ENCODE measurements at places on chromosomes 7 and 10.

DNA sequence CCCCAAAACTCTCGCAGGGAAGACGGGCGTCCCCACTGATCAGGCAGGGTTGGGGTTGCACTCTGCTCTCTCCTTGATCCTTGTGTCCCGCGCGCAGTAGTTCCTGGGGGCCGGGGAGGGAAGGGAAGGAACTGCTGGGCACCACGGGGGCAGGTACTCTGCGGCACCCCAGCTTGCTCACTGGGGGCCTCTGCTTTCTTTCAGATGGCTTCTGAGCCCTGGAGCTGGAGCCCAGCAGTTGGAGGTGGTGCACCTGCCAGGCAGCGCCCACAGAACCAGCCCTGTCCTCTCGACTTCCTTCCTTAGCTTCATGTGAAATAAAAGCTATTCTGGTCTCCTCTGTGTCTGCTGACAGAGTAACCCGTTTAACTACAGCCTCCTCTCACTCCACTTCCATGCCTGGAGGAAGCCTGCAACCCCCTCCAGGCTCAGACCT lies 12.2 kb downstream of the PLAC9 start:
- DNase-seq: no peak

DNA sequence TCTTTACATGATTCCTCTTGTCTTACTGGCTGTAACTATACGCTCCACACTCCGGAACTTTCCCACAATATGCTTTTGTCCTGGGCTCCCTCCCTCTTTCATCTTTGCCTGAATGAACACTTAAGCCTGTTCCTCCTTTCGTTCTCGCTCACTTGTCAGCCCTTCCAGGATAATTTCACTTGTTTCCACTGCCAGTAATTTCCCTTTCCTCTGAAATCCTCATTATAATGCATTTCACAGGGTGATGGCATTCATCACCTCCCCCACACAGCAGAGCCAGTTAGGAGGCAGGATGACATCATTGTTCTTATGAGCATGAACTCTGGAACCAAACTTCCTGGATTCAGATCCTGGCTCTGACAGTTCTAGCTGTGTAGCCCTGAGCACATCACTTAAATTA lies 372.6 kb downstream of the GPR158 start:
- DNase-seq: no peak

DNA sequence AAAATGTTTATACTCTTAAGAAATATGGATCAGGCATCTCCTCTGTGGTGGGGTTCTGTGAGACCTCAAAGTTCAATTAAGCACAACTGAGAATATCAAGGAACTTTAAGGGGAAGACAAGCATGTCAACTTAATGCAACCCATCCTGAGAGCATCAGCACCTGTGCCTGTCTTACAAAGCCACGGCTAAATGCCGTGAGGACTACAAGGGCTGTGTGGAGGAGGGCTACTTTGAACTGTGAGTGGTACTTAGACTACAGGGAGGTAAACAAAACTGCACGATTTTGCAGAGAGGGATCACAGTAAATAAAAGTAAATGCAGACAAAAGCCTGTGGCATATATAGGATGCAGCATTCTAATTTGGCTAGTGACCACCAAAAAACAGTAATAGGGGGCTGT lies 139.1 kb downstream of the ATE1 start:
- no peak for DNase-seq

DNA sequence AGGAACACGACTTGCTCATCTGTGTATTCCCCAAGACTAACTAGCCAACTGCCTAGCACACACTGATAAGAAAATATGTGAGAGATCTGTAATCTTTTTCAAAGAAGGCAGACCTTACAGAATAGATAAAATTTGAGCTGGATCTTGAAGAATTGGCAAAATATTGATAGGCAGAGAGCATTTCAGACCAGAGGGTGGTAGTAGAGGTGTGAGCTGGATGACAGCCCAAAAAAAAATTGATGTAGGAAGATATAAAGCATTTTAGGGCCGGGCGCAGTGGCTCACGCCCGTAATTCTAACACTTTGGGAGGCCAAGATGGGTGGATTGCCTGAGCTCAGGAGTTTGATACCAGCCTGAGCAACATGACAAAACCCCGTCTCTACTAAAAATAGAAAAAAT lies 1.2 kb upstream of the ZNF746 start:
- no peak for DNase-seq

DNA sequence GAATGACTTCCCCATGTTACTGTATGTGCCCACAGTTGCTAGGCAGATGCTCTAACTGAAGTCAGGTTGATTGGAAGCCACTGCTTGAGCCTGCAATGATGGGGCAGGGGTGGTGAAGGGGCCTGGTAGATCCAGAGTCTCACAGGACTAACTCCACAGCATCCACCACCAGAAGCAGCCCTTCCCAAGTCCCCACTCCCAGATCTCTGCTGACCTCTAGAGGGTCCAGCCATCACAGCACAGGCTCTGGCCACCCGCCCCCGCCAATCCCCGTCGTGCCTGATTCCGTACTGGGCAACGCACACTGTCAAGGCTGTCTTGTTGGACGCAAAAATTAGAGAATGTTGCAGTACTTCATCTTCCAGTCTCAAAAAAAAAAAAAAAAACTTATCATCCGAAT lies 136.8 kb upstream of the PDE1C start:
- DNase-seq: no peak
